ENCODE measurements at places on chromosomes 7 and 10.

DNA sequence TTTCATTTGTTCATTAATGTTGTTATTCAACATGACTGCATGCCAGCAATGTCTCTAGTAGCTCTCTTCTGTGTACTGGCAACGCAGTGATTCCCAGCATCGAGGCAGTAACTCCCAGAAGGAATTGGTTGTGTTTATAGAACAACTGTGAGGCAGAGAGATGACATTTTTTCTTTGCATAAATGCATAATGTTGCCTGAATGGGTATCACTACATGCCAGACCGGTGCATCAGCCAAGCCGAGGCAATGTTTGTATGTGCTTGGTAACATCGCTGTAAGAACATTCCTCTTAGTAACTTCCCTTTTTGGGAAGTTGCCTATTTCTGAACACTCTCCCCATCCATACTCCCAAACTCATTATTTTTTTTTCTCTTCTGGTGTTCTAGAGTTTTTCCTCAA, 182.9 kb downstream of the HTR7 start:
- DNase-seq, result no peak

DNA sequence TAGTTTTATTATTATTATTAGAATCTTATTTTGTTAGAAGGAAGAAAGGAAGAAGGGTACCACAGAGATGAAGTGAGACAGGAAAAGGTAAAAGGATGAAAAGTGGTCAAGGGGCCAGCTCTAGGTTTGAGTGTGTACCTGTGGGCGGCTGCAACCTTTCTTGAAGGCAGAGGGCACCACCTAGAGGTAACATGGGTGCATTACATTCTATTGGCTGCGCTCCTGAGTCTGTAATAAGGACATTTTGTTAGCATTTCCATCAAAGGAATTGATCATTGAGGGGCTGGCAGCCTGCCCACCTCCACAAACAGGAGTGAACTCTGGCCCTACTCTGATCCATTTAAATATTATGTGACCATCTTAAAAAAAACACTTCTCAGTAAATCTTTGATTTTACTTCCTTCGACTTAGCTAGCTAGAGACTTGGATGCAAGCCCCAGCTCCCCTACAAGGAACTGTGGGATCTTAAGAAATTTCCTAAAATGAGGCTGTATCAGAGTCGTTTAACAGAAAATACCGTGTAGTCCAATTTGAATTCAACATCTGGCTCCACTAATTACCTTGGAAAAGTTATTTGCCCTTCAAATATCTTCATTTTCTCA, 610.4 kb downstream of the IPMK start:
- no peak for DNase-seq

- no peak for DNase-seq
Observed at GRCh38 chr10:20975236-20975635, 78.1 kb upstream of the NEBL start.

GRCh38 chr10:90675621-90676020, 182.2 kb downstream of the HTR7 start:
- no peak for DNase-seq

DNA sequence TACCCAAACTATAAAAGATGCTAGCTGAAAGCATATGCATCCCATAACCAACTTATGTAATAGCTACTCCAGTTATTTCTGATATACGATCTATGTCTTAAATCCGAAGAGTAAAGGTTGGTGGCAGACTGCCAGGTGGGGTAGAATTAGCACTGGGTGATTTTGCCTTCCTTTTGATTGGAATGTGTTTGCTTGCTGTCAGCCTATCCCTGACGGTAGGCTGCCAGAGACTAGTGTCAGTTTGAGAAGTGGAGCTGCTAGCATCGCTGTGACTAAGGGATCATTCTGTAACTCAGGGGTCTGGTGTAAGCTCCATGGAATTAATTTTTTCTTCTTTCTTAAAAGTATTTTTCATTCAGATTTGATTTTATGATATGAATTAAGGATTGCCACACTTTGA, 9.5 kb upstream of the SEM1 start:
- no peak for DNase-seq
